ENCODE measurements at places on chromosomes 5 and 9. TPM values are rescaled to one million over a fixed set of nuclear protein-coding genes. Genes with fewer than 3 reads are reported as not detected.

DNA sequence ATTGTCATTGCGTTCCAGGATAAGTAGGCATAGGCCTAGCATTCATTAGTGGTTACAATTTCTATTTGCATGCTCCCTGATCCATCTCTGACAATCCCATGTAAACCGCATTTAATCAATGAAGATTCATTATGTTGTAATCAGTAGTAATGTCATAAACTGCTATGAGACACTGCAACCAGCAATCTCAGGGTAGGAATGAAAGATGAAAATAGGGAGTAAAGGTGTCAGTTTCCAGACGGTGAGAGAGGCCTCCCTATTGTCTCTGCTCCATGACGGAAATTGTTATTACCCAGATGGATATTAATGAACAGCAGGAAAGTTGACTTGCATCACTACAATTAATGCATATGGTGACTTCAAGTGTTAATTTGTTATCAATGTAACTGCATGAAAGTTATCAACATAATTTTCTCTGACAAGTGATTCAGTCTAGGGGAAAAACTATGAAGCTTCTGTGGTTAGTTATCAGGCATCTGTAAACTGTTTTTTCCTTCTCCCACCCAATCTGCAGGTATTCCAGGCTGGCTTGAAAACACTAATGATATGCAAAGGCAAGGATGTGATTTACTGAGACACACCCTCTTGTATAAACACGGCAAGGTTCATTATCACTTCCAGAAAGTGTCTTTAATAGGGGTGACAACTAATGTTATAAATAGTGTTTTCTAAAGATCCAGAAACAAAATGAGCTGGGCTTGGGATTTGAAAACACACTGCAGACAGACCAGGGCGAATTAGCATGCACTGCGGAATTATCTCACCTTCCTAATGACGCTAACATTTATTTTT is 73.5 kb downstream of the ZNF622 start:
- no peak for DNase-seq

DNA sequence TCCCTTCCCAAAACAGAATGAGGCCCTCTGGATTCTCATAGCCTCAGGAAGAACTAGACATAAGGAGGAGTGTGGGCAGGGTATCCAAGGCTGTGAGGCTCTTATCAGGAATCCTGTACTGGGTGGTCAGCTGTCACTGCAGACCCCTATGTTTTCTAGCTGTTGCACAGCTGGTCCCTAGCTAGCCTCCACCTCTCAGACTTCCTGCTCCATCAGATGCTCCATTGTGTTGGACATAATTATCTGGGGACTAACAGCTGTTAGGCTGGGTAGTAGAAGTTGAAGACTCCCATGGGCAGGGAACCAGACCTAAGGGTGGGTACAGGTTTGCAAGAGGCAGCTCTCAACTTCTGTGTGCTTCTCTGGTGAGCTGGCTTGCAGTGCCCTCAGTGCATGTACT is 18.4 kb downstream of the FAM219A start:
- DNase-seq, result no peak

The PPP2R2B gene
- polyA plus RNA-seq, result 0.18 TPM

DNA sequence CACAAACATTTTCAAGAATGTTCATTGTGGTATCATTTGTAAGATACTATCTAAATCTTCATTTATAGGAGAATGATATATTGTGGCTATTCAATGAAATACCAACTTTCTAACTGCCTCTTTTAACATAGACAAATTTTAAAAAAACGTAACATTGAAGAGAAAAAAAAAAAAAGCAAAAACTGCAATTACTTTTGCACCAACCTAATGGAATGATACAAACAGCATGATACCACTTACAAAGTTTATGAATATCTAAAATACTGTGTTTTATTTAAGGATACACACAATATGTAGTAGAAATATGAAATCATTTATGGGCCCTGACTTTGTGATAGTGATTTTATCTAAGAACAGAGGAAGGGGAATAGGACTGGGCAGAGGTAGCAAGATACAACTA is 24.1 kb downstream of the PSMD5 start:
- no peak for DNase-seq

DNA sequence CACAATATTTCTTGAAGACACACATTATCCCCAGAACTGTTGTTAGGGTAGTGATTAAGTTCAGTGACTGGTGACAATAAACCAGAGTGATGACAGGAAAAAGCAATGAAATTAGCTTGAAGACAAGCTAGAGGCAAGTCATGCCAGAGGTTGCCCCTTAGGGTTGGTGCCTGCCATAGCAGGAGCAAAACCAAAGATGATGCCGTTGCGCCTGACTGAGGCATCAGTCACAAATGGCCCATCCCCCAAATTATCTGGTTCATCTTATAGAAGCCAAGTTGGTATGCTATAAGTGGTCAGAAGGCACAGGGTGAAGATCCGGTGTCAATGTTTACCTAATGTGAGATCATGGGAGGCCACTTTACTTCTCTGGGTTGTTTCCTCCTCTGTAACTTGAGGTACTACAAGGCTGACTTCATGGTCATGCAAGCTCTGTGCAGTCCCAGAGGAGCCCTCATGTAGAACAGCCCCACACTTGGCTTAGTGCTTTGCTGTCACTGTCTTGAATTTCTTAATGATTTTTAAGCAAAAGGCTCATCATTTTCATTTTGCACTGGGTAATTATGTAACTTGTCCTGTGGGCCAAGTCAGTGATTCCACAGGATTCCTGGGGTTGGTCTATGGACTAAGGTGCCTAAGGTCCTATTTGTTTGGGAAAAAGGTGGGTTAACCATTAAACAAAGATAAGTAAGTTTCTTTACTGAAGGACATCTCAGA is 211.3 kb downstream of the MAN2A1 start:
- DNase-seq, result no peak

- DNase-seq, result no peak
Observed at GRCh38 chr9:21904371-21904770, 89.8 kb downstream of the CDKN2A start.

DNA sequence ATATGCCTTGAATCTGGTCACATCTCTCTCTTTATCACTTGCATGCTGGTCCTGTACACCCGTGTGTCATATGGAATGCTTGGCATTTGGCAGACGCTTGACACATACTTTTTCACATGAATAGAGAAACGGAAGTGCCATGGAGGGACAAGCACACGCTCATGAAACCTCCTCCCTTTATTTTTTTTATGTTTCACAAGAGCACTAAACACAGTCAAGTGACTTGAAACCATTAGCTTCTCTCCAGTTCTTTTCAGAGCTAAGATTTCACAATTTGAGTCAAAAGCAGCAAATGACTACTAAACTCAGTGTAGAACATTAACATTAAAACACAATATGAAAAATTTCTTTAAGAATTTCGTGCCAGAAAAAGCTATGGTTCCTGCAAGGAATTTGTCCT is 151.1 kb downstream of the DOCK2 start:
- DNase-seq, result peak; percentile 26

DNA sequence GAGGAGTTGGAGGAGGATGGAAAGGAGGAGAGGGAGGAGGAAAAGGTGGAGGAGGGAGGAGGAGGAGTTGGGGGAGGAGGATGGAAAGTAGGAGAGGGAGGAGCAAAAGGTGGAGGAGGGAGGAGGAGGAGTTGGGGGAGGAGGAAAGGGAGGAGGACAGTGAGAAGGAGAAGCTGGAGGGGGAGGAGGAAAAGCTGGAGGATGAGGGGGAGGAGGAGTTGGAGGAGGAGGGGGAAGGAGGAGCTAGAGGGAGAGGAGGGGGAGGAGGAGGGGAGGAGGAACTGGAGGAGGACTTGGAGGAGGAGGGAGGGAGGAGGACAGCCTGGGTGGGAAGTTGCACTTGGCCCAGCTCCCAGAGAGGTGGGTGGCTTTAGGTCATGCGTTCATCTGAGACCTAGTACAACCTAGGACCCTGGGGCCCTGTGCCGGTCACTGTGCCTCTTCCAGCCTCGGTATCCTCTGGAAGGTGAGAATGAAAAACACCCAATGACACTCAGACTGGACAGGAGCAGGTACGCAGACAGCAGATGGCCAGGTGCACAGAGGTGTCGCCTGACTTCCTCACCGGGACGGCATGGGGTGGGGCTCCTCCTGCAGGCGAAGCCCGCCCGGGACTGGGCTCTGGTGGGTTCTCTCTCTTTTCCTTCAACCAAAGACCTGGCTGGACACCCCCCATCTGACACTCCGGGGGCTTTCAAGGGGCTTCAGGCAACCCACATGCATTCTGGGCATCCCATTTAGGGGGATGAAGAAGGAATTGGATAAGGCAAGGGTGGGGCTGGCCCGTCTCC is 12.2 kb upstream of the SLC2A6 start:
- DNase-seq, result no peak
